Activated CD8-positive, alpha-beta T cell treated with anti-CD3 and anti-CD28 coated beads for 36 hours (primary cell): ENCODE measurements at places on chromosomes 7 and 10. TPM values are rescaled to one million over a fixed set of nuclear protein-coding genes. Genes with fewer than 3 reads are reported as not detected.

PDE1C gene
- not detected for total RNA-seq

LIPJ gene
- not detected for total RNA-seq

FGL2 gene
- 0.63 TPM for total RNA-seq

PTPRN2 gene
- total RNA-seq: 0.49 TPM

DKK1 gene
- total RNA-seq: not detected

ZNF727 gene
- total RNA-seq: not detected

CTAGE8 gene
- total RNA-seq: 0.85 TPM

VSIR gene
- 59.6 TPM for total RNA-seq
